ENCODE measurements at places on chromosomes 1 and 21.

- DNase-seq = peak; percentile 45
These were observed 66.1 kb downstream of the CYYR1 start for GRCh38 chr21:26506956-26507355.

- DNase-seq = peak; percentile 63
These were observed 5.1 kb downstream of the PMF1 start for GRCh38 chr1:156217871-156218270.

DNA sequence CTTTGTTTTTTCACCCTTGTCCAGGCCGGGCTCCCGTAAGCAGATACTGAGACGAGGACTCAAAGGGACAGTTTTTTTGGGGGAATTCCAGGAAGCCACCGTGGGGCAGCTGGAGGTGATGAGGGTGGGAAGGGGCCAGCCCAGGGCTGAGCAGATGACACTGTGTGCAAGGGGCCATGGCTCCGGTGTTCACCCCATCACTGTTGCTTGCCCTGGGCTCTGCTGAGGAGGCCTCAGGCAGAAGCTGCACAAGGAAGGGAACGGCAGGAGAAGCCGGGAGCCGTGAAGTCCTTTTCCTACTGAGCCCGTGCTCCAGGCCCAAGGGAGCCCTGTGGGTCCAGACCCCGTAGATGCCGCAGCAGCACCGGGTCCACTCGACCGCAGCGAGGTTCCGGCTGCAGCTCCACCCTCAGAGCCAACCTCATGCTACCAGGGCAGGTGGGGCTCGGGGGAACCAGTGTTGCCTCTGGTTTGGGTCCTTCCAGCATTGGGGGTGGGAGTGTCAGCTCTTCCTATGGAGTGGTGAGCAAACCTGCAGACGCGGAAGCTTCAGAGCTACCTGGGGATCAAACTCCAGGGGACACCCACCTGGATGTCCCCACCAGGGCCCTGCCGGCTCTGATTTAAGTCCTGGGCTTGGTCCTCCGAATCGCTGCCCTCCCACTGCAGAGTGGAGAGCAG is 4.3 kb upstream of the CALML6 start:
- no peak for DNase-seq

GRCh38 chr1:156887317-156887716 is 6.2 kb upstream of the PEAR1 start:
- DNase-seq = no peak

DNA sequence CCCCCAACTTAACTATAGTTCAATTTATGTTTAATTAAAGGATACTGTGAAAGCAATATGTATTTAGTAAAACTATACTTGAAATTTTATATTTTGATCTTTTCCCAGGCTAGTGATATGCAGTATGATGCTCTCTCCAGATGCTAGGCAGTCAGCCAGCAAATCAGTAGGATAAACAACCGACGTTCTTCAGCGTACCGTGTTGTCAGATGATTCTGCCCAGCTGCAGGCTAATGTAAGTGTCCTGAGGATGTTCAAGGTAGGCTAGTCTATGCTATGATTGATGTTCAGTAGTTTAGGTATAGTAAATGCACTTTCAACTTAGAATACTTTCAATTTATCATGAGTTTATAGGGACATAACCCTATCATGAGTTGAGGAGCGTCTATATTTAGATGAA is 762.6 kb downstream of the MRPL39 start:
- no peak for DNase-seq

GRCh38 chr1:225446981-225447615 is 19.3 kb upstream of the LBR start:
- no peak for DNase-seq

DNA sequence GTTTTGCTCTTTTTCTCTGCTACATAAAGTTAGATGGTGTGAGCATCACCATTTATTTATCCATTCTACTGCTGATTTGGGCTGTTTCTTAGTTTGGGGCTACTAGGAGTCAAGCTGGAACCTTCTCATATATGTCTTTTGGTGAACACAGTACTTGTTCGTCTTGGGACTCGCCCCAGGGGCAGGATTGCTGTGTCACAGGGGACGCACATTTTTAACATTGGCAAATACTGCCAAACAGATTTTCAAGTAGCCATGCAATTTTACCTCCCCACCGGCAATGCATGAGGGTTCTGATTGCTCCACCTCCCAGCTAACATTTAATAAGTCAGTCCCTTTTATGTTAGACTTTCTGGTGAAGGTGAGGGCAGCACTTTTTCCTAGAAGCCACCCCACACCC is 7.5 kb upstream of the IFFO2 start:
- no peak for DNase-seq

GRCh38 chr1:247104965-247105364 is 809 bp upstream of the ZNF669 start:
- DNase-seq = peak; percentile 21

DNA sequence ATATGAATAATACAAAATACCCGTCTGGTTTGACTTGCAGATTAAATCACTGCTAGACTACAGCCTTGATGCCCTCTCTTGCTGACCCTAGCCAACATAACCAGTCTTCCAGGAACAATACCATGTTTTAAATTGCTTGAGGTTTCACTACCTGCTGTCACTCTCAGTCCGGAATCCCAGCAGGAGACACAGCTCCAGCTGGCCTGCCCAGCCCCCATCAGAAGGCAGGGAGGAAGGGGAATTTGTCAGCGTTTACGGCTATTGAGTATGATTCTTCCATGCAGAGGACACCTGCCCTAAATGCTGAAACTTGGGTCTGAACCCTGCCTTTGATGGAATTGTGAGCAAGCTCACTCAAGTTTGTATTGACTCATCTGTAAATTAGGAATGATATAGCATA is 33.0 kb downstream of the ZNF496 start:
- no peak for DNase-seq

DNA sequence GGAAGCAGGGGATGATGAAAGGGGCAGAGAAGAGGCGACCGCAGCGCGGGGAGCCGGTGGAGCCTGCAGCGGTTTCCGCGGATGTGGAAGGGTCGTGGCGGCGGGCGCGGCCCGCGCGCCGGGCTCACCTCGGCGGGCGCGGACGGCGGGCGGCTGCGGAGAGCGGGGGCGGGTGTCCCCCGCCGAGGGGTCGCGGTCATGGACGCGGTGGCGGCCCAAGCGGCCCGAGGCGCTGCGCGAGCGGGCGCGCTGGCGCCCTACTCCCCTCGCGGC is 572 bp downstream of the LPGAT1 start:
- DNase-seq = no peak

DNA sequence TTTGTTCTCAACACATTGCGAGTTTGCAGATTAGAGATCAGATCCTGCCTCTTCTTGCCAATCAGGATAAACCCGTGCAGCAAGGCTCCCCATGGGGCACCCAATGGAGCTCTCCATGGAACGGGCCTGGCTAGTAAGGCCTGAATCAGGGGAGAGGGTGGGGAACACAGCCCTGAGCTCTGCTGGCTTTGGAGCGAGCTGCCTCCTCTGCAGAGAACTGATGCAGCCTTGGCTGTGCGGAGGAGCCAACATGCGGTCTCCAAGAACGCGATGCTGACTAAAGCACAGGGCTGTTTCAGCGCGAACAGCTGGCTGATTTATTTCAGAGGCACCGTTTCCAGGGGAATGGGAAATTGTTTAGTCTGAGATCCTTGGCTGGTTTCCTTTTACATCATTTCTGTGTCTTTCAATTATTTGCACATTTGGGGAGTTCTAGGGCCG is 139.7 kb downstream of the TSEN15 start:
- DNase-seq = peak; percentile 90

DNA sequence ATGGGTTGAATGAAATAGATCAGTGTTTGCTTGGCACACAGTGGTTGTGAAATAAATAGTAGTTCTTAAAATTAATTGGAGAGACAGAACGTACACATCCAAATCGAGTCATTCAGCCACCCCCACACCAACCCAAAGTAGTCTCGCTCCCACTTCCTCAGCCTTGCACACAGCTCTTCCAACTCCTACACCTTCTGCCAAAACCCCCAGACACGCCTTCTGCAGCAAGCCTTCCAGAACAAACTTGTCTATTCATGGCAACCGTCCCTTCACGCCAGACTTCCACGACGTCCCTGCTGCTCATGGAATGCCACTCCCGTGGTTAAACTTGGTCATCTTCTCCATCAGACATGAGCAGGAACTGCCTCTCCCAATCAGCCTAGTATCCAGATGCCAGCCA is 37.5 kb upstream of the RD3 start:
- peak; percentile 15 for DNase-seq

- no peak for DNase-seq
These were observed 48.2 kb downstream of the TBX19 start for GRCh38 chr1:168328731-168329364.
